ENCODE measurements at places on chromosomes 7 and 10.

DNA sequence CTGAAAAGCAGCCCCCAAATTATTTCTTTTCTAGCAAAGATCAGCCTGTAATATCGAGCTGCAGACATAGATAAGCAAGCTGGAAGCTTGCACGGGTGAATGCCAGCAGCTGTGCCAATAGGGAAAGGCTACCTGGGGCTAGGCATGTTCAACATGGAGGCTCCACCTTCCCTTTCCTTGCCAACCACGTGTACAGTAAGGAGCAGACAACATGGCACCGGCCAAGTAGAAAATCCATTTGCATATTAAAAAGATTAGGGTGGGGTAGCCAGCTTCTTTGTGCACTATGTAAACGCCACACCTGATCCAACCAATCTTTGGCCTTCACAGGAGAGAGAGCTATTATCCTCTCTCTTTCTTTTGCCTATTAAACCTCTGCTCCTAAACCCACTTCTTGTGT, 56.7 kb upstream of the SEPHS1 start:
- DNase-seq: no peak

DNA sequence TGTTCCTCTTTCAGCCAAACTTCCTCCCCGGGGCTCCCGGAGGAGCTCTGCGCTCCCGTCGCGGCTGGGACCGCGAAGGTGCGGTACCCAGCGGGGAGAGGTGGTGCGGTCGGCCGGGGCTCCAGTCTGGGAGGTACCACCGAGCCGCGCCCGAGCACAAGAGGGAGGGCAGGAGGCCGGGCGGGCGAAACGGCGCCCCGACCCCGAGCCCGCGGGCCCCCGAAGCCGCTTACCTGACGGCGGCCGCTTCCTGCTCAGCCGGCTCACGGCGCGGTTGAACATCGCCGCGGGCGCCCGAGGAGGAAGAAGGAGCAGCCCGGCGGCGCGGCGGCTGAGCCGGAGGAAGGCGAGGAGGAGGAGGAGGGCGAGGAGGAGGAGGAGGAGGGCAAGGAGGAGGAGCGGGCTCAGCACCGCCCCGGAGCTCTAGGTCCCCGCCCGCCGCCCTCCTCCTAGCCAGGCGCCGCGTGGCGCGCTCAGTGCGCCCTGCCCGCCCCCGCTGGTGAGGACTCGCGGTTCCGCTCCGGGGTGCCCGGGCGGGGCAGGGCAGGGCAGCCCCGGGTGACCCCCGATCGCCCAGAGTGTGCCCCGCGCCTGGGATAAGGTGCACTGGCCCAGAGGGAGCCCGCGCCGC, at the start of gene RGS10:
TSS of gene RGS10 (minus strand) at position 363 of the 631 bp plus-strand sequence. CDS start at position 282, 81 bp downstream.
- peak; percentile 89 for DNase-seq

DNA sequence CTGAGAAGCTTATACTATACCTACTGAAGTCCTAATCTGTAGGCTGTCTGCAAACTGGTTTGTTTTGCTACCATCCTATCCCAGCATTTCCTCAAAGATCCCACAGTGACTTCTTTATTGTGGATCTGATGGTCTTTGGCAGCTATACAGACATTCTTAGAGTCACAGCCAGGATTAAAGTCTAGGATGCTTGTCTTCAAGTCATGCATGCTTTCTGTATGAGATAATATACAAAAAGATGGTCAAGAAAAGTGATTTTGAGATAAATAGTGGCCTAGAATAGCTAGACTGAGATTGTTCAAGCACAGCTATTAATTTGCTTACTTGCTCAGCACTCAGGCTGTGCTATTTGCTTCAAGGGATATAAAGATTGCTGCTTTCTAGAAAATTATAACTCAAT, 454.4 kb downstream of the AUTS2 start:
- no peak for DNase-seq

GRCh38 chr10:110352930-110353243, 48.2 kb upstream of the SMNDC1 start:
- DNase-seq: no peak

GRCh38 chr10:101061624-101062231, at the start of gene KAZALD1:
Gene KAZALD1, plus strand, starts transcription at chr10:101061989. Its CDS starts 604 bp downstream, at chr10:101062593.
- DNase-seq: no peak

GRCh38 chr10:14578060-14578952, 196.4 kb downstream of the FAM107B start:
- DNase-seq: no peak

- no peak for DNase-seq
Observed at GRCh38 chr7:99393355-99394187, 14.8 kb downstream of the PDAP1 start.

- DNase-seq: no peak
Observed at GRCh38 chr7:12630513-12630819, 57.0 kb upstream of the ARL4A start.

DNA sequence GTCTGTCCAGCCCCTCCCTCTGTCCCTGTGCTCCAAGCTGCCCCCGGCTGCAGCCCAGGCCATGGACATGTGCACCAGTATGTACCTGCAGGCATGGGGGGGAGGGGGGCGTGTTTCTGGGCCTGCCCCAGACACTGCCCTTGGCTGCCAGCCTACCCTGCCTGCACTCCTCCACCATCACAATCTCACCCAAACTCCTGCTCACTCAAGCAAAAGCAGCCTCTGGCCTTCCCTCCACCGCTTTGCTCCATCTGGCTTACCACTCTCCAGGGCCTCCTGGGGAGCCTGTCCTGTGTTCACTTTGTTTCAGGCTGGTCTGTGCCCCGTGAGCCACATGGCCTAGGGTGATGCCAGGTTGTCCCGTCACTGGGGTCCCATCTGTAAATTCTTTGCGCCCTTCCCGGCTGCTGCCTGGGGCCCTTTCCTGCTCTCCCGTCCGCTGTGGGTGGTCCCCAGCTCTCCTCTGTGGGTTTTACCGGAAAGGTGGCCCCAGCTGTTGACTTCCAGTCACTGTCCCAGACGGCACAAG, 33.3 kb upstream of the PPIF start:
- DNase-seq: no peak

DNA sequence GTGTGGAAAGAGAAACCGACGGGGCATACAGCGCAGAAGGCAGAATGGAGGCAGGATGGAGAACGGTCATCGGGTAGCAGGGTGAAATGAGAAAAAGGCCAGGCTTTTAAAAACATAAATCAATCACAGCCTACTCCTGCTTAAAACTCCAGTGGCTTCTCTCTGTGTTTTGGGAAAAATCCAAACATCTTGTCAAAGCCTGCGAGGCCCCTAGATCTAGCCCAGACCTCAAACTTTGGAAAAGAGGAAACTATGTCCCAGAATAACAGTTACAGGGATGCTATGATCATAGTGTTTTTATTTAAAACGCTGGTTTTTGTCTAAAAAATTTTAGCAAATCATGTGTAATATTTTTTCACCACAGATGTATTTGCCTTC, 41.1 kb downstream of the PPP1R3C start:
- DNase-seq: no peak

- DNase-seq: no peak
Observed at GRCh38 chr7:74526780-74527179, 73.1 kb downstream of the GTF2IRD1 start.

DNA sequence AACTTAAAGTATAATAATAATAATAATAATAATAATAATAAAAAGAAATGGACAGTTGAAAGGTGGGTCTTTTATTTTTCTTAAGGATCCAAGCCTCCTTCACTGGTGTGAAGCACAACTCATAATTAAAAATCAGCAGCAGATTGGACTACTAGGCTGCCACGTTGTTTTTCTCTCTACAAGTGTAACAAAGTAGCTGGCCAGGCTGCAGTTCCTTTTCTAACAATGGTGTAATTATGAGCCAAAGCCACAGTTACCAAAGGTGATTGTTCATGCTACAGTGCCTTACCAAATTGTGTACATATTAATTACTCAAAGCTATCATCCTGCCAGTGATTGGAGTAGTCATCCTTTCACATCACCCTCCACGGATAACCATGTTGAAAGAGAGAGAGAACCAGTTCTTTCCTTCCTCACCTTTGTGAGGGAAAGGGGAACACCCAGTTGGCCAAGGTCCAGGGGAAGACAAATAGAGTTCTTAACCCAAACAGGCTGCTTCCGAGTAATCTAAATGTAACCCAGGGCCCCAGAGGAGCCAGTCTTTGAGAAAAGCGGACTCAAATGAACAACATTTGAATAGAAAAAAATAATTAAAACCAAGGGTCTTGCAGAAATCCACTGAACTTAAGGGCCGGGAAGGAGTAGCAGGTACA, 86.3 kb upstream of the NPS start:
- DNase-seq: no peak

DNA sequence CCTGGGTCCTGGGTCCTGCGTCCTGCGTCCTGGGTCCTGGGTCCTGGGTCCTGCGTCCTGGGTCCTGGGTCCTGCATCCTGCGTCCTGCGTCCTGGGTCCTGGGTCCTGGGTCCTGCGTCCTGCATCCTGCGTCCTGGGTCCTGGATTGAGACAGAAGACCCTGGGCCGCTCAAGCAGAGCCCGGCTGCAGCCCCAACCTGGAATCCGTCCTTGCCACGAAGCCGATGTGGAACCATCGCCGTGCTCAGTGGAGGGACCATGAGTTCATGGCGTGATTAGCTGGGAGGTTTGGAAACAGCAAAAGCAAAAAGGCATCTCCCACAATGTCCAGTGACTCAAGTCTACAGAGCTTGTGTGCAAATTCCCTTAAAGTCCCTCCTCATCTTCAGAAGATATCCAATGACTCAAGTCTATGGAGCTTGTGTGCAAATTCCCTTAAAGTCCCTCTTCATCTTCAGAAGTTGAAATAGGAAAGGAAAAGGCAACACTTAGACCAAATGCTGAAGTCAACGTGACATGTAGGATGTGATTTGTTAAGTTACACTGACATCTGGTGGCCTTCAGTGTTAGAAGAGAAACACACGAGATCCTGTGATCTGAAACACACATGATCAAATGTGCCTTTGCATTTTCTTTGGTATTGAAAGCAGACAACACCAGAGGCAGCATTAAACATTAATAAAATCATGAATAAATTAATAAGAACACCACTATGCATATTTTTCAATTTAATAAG, 179.9 kb downstream of the PTPRN2 start:
- DNase-seq: no peak

GRCh38 chr7:83276250-83276649, 113.6 kb upstream of the PCLO start:
- no peak for DNase-seq

DNA sequence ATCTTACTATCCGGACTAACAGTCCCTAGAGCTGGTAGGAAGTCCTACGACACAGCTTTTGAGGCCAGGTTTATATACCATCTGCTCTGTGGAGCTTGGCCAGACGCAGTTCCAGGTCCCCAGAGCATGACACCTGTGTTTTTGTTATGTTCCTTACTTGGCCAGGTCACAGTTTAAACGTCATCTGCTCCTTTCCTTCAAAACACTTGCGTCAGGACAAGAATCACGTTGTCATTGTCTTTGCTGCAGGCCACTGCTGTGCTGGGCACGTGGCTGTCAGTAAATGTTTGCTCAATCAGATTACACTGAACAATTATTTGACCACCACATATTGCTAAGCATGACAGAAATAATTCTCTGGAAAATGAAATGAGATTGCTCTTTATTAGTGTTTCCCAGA, 23.9 kb downstream of the SLC18A2 start:
- no peak for DNase-seq

GRCh38 chr10:60444494-60445064, 54.9 kb upstream of the ANK3 start:
- DNase-seq: no peak

DNA sequence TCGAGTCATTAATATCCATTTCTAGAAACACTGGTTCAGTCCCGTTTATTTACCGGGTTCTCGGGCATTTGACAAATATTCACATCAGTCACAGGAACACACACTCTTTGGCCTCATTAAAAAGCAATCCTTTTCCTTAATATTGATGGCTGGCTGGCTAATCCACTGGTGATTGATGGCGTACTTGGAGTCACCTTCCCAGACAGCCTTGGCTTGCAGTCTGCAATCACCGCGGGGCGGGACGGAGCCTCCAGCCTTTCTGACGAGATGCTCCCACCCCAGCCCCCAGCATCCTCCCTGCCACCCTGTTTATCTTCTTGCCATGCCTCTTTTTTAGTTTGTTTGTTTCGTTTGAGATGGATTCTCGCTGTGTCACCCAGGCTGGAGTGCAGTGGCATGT, 36.6 kb downstream of the SRRM3 start:
- DNase-seq: no peak

DNA sequence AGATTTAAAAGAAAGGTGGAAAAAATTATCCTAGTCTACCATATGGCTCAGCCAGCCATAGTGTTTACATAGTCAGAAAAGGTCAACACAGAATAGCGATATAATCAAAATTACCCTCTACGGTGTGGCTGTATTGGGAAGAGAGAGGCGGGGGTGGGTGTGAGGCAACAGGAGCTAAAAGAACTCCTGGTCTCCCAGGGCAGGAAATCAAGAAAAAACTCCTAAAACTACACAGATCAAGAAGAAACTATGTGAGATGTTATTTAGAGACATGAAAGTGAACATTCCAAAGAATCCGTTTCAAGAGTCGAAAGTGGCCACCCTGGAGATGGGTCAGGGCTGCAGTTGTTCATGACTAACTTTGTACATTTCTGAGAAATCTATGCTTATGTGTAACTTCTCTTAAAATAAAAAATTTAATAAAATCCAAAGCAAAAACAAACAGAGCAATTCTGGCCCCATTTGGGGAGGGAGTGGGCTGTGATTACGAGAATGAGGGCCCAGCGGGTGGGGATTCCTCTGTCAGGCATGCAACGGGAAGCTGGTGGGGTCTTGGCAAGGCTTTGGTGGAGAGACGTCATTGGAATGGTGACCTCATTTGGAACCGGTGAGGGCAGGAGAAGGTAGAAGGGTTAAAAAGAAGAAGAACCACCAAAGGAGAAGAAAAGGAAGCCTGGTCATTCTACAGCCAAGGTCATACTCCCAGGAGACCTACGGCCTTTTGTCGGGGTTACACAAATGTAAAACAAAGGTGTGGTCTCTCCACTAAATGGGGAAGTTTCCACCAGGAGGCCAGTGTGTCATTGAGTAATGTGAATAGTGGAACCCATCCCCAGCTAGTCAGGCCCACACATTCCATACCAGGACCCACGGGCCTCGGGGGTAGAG, 71.2 kb upstream of the DUSP5 start:
- DNase-seq: peak; percentile 44

DNA sequence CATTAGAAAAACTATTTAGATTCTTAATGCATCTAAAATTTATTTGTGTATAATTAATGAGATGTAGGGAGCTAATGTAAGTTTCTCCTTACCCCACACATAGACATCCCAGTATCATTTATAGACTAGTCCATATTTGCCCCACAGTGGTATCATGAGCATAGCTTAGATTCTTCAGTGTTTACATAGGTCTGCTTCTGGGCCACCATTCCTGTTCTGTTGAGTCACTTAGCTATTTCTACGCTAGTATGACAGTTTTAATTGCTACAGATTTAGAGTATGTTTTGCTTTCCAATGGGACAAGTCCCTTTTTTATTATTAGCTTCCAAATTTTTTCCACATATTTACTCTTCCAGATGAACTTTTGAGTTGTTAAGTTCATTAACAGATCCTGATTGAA, 69.4 kb downstream of the MCMBP start:
- no peak for DNase-seq

GRCh38 chr7:155908385-155908784, 96.1 kb upstream of the SHH start:
- no peak for DNase-seq
